Stimulated activated CD4-positive, alpha-beta T cell treated with anti-CD3 and anti-CD28 coated beads, Interleukin-2, amount 100 ng/mL, for 48 hours (primary cell): ENCODE measurements at places on chromosomes 2 and 18.

- DNase-seq, result no peak
These were observed 181.2 kb downstream of the ATAD2B start for GRCh38 chr2:23745726-23746105.

DNA sequence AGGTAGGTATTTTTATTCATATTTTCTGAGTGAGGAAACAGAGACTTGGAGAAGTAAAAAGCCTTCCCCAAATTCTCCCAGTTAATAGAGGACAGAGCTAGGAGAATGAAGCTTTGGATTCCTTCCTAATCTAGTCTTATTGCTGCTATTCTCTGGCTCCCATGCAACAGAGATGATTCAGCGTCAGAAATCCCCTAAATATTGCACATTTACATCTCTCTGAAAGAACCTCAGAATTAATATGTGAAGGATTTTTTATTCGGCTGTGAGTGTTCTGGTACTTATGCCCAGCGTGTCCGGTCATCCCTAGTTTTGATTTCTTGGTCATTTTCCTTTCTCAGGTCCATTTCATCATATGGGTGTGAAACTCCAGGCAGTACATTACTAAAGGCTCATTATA is 91.2 kb upstream of the SESTD1 start:
- no peak for DNase-seq

- DNase-seq, result no peak
These were observed 438.7 kb upstream of the FSIP2 start for GRCh38 chr2:185299867-185300266.

- DNase-seq, result no peak
These were observed 97.1 kb downstream of the ASAP2 start for GRCh38 chr2:9303528-9304225.

GRCh38 chr2:145267451-145267850 is 747.5 kb upstream of the ZEB2 start:
- no peak for DNase-seq

GRCh38 chr2:29123617-29124349 is 8.6 kb downstream of the CLIP4 start:
- no peak for DNase-seq

DNA sequence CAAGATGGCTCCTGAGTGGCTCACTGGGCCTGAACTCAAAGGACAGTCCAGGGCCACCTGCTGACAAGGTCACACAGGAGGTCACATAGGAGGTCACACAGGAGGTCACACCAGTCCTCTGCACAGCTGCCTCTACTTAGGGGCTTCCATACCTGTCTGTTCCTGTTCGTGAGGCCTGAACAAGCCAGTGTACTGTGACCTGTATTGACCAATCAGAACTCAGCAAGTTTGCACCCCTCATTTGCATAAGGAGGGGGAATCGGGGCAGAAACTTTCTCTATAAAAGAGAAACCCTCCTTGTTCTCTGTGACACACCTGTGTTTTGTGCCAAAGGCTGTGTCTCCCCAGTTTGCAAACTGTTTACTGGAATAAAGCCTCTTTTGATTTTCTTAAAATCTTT is 478.9 kb downstream of the EIPR1 start:
- no peak for DNase-seq

DNA sequence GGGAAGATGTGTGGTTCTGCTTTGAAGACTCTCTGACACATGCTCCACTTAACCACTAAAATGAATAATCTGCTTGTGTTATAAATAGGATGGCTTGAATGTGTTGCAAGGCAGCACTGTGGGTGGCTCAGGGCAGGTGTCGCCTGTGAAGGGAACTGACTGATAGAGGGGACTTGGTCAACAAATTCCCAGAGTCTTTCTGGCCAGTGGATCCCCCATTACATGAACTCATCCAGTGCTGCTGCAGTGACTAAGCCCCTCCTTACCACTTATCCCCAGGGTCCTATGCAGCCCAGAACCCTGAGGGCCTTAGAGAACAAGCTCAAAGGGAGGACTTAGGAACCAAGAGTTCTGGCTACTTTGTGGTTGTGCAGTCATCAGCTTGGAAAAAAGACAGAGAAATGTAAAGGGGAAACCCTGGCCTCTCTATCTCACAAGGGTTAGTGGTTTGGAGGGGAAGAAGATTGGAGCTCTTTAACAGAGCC is 226.2 kb upstream of the TNP1 start:
- no peak for DNase-seq

GRCh38 chr2:179588486-179589145 is 272.8 kb downstream of the ZNF385B start:
- no peak for DNase-seq

DNA sequence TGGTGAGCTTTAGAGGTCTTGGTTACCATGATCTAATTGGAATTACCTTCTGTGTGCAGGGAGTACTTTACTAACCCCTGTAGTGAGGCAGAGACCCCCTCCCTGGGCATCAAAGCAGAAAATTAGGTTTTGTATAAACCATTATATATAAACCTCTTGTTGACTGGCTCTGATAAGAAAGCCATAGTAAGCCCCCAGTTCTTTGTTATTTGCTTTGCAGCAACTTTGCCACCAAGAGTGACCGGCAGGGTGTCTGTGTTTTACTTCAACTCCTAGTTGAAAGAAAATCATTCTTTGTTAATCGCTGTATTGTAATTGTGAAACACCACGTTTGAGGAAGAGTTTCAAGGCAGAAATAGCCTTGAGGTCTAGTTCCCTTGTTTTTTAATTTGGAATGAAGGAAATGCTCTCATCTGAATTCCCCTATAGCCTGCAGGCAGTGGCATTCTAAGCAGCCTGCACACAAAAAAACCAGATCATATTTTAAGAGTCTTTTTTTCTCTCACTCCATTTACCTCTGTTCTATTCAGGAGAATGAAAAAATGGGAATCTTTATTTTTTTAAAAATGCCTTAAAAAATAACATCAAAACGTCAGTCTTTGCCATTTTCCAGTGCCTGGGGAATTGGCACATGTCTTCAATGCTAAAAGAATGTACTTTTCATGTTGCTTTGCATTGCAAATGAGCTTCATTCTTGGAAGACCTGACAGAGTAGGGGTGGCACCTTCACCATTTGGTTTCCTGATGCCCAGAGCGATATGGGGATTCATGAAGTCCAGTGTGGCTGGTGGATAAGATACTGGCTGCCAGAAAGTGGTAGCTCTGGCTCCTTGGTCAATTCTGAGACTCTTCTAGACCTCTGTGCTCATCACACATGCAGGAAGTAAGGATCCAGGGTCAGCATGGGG is 338.1 kb downstream of the SLC4A3 start:
- no peak for DNase-seq

DNA sequence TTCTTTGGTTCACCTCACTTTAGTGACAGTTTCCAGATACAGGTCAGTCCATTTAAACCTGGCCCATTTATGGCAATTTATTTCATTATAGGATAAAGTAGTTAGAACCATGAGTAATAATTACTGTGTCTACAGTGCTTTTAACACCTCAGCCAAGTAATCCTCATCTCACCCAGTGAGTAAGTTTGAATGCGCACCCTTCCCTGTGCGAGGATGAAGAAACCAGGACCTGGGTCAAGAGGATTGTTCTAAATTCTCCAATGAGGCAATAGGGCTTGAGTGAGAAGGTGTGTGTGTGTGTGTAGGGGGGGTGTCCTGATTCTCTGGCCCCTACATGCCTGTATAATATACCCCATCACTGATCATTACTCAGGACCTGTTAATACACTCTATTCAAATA is 854 bp upstream of the MYO1B start:
- DNase-seq, result no peak

DNA sequence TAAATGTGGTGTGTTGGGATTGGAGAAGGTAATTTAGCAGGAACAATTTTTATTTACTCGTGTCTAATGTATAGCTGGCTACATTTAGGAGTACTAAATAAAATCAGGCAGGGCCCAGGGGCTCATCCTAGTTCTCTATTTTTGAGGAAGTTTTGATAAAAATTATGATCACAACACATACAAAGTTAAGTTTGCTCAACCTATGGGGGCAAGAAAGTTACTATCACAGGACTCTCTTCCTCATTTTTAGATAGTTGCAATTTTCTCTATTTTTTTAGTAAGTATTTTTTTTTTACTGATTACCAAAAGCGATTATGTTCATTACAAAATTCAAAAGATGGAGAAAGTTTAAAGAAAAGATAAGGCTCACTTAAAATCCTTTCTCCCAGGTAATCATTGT is 60.0 kb upstream of the RPE start:
- DNase-seq, result no peak

DNA sequence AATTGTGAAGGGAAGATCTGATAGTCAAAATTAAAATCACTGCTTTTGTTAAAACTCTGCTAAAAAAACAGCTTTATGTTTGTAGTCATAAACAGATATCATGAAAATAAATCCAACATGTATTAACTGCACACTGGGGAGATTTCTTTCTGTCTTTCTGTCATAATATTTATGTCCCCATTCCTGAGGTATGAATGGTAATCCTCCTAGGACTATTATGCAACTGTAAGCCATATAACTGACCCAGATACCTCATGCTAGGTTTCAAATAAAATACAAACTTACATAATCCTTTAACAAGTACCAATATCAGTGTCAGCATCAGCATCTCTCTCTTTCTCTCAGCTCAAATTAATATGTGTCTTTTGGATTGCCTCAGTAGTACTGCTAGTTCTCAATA is 18.2 kb downstream of the IFIH1 start:
- DNase-seq, result no peak

DNA sequence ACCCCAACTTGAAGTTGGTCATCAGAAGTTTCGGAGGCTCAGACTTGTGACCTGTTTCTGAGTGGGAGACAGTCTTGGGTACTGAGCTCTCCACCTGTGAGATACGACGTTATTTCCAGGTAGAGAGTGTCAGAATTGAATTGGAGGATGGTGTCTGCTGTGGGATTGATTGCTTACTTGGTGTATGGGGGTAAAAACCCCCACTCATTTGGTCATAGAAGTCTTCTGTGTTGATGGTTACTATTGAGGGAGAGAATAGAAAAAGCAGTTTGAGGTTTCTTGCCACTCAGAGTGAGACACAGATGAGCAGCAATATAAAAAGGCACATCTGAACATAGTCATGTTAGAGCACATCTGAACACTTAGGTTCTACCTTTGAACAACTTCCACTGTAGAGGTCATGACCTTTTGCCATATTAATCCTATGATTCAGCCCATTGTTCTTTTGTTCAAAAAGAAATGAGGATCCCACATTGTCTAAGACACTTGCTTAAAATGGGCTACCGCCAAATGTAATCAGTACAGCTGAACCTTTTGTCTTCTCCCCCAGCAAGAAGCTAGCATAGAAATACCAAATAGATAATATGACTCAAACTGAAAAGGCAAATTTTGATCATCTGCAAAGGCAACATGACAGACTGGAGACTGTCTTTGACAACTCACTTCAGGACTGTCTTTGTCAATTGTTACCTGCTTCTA is 73.3 kb downstream of the NAB1 start:
- no peak for DNase-seq

DNA sequence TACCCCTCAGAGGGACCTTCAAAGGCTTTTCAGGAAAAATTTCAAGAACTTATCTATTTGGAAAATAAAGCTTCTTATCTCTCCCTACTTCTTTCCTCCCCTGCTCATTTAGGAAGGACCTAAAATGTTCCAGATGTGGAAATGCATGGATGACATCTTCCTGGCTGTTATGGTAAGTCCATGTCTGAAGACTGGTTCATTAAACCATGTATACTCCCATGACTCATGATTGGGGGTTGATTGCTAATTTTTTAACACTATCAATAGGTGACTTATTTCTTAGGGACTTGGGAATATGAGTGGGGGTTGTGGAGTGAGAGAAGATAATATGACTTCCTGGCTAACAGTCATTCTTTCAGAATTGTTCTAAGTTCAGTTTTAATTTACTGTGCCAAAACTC is 104.0 kb upstream of the PARD3B start:
- no peak for DNase-seq

GRCh38 chr2:15745350-15745749 is 153.7 kb downstream of the DDX1 start:
- DNase-seq, result no peak

- no peak for DNase-seq
These were observed 44.9 kb upstream of the CYP1B1 start for GRCh38 chr2:38120829-38121228.

- no peak for DNase-seq
These were observed 11.2 kb downstream of the RUFY4 start for GRCh38 chr2:218079943-218080913.

DNA sequence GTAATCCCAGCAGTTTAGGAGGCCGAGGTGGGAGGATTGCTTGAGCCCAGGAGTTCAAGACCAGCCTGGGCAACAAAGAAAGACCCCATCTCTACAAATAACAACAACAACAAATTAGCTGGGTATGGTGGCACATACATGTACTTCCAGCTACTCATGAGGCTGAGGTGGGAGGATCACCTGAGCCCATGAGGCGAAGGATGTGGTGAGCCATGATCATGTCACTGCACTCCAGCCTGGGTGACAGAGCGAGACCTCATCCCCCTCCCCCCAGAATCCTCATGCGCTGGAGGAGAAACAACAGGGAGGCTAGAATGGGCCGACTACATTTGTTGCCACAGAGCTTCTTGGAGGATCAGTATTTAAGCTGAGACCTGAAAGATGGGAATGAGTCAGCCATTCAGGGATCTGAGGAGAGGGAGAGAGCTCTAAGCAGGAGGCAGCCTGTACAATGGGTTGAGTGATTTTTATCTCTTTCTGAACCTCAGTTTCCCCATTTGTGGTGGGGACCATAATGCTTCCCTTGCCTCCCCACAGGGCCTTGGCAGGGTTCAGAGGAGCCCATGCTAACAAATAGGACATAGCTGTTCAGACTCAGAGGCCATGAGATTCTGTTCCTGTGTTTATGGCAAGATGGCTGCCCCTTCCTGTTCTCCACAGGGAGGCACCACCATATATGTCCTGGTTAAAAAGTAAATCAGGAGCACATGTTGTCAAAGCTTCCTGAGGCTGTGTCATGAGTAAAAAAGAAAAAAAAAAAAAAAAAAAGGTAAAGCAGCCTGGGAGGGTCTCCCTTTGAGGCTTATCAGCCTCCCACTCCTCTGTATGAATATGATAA is 131.4 kb upstream of the HAAO start:
- DNase-seq, result no peak

DNA sequence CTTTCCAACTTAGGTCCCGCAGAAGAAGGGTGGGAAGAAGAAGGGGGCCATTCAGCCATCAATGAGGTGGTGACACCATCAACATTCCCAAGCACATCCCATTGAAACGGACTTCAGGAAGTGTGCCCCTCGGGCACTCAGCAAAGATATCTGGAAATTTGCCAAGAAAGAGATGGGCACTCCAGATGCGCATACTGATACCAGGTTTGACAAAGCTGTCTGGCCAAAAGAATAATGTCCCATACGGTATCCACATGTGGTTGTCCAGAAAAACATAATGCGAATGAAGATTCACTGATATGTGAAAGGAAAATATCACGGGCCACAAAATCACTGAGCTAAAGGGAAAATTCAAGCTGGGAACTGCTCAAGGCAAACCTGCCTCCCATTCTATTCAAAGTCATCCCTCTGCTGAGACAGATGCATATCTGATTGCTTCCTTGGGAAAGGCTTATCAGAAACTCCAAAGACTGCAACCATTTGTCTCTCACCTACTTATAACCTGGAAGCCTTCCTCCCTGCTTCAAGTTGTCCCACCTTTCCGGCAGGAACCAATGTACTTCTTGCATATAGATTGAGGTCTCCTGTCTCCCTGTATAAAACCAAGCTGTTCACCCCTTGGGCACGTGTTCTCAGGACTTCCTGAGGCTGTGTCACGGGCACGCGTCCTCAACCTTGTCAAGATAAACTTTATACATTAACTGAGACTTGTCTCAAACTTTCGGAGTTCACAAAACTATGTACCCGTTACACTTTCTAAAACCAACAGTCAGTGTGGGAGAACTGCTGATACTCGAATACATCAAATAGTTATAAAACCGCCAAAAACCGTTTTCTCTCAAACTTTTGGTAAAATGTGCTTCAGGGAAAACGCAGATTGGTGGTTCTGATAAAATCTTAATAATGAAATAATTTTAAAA is 1.3 kb upstream of the PDK1 start:
- no peak for DNase-seq

- DNase-seq, result no peak
These were observed 85.8 kb upstream of the XIRP2 start for GRCh38 chr2:166802475-166802874.
